ENCODE measurements at places on chromosomes 6 and 20. TPM values are rescaled to one million over a fixed set of nuclear protein-coding genes. Genes with fewer than 3 reads are reported as not detected.

The CEP85L gene
- total RNA-seq = 14.4 TPM

The RBPJL gene
- not detected for total RNA-seq

The TINAG gene
- not detected for total RNA-seq

The GJA1 gene
- 1,689 TPM for total RNA-seq

The GSTA3 gene
- total RNA-seq = not detected

The PRDM1 gene
- total RNA-seq = 1.4 TPM
